ENCODE measurements at places on chromosomes 7 and 10. TPM values are rescaled to one million over a fixed set of nuclear protein-coding genes. Genes with fewer than 3 reads are reported as not detected.

The CFAP69 gene
- polyA plus RNA-seq = 1.9 TPM

The NUTM2A gene
- polyA plus RNA-seq = 3.5 TPM

The C10orf67 gene
- not detected for polyA plus RNA-seq

The ATP6V0E2 gene
- polyA plus RNA-seq = 6.6 TPM

The SPDYE2B gene
- polyA plus RNA-seq = 5.1 TPM

The POM121 gene
- polyA plus RNA-seq = 36.9 TPM

The PIP gene
- polyA plus RNA-seq = not detected

The MICALL2 gene
- polyA plus RNA-seq = 7.4 TPM

The GTPBP4 gene
- polyA plus RNA-seq = 44.6 TPM

The CALML5 gene
- polyA plus RNA-seq = 0.99 TPM

DNA sequence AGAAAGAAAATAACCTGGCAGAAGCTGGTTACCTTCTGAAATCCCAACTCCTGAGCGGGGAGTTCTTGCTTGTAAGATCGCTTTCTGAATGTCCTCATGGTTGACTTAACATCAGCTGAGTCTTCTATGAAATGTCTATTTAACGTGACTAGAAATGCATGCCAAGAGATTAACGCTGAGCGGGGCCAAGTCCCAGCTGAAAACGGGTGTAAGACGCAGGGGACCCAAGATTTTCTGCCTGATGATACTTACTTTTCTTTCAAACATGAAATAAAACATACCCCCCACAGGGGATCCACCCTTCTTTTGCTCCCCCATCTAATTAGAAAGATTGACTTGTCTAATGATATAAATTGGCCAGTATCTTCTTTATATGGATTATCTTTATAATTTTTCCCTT is 14.9 kb downstream of the OR9A2 start:
- DNase-seq = no peak

DNA sequence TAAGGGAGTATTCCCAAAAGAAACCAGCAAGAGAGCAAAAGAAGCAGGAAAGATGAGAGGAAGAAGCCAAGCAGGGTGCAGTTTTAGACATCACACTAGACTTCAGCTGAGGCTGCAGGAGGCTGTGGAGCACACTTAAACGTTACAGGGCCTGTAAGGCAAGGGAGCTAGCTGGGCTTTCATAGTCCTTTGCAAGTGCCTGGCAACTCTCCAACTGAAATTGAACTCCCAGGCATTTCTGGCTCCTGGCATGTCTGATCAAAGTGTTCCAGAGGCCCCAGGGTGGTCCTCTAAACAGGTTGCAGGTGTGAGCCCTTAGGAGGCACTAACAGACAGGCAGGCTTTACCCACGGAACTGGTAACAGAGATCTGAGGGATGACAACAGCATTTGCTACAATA is 750.2 kb downstream of the XPNPEP1 start:
- DNase-seq = no peak

GRCh38 chr10:775245-776075 is 86.0 kb upstream of the DIP2C start:
- DNase-seq = no peak

GRCh38 chr10:98308669-98309365 is 40.8 kb upstream of the LOXL4 start:
- no peak for DNase-seq

GRCh38 chr7:73919694-73920375 is 58.9 kb downstream of the TMEM270 start:
- no peak for DNase-seq

GRCh38 chr10:127145173-127145572 is 51.2 kb downstream of the INSYN2A start:
- no peak for DNase-seq

DNA sequence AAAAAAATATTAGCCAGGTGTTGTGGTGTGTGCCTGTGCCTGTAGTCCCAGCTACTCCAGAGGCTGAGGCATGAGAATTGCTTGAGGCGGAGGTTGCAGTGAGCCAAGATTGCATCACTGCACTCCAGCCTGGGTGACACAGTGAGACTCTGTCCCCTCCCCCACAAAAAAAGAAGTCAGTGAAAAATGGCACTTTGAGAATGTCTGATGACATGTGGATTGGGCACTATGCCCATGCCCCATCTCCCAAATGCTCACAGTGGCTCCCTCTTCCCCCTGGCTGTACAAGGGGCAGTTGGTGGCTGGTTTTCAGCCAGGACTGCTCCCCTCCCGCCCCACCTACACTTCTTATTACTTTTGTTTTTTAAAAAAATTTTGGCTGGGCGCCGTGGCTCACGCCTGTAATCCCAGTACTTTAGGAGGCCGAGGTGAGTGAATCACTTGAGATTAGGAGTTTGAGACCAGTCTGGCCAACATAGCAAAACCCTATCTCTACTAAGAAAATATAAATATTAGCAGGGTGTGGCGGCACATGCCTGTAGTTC is 26.1 kb downstream of the IL15RA start:
- no peak for DNase-seq

GRCh38 chr7:112799448-112800120 is 9.4 kb upstream of the TMEM168 start:
- no peak for DNase-seq

DNA sequence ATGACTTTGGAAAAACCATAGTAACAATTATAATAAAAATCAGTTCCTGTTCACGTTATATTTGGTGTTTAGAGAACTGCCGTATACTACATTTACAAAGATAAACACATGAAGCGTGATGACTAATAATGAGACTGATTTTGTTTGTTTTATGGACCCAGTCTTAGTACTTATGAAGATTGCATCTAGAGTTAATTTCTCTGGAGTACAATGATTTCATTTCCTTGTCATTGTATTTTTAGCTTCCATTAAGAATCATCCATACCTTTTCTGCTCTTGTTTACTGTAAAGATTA is 2.9 kb downstream of the RBM20 start:
- no peak for DNase-seq

DNA sequence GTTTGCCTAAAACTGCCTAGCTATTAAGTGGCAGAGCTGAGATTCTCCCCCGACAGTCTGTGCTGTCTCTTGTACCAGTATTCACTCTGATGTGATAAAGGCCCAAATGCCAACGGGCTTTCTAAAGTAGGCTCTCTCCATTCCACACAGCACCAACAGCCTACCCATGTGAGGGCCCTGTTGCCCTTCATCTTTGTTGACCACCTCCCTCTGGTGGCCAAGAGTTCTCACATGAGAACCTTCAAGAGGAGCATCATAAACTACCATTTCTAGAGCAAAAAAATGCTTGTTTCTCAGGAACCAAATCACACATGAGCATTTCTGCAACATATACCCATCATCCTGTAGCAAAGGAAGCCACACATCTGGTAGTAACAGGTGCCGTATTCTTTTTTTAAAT is 185.8 kb downstream of the GRM8 start:
- DNase-seq = no peak

GRCh38 chr7:272108-272615 is 17.8 kb upstream of the FOXL3 start:
- DNase-seq = no peak

- DNase-seq = no peak
Observed at GRCh38 chr10:112461029-112461887, 14.2 kb downstream of the VTI1A start.

- DNase-seq = no peak
Observed at GRCh38 chr7:24914465-24914859, 65.5 kb downstream of the OSBPL3 start.

DNA sequence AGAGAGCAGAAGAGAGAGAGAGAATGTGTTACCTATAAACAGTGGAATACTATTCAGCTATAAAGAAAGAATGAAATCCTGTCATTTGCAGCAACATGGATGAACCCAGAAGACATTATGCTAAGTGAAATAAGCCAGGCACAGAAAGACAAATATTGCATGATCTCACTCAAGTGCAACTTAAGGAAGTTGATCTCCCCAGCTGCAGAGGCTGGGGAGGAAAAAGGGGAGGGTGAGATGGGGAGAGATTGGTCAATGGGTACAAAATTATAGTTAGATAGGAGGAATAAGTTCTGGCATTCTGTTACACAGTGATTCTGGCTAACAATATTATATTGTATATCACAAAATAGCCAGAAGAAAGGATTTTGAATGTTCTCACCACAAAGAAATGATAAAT is 11.2 kb upstream of the JAZF1 start:
- no peak for DNase-seq

GRCh38 chr10:122861711-122862161 is 16.1 kb upstream of the CUZD1 start:
- DNase-seq = no peak

DNA sequence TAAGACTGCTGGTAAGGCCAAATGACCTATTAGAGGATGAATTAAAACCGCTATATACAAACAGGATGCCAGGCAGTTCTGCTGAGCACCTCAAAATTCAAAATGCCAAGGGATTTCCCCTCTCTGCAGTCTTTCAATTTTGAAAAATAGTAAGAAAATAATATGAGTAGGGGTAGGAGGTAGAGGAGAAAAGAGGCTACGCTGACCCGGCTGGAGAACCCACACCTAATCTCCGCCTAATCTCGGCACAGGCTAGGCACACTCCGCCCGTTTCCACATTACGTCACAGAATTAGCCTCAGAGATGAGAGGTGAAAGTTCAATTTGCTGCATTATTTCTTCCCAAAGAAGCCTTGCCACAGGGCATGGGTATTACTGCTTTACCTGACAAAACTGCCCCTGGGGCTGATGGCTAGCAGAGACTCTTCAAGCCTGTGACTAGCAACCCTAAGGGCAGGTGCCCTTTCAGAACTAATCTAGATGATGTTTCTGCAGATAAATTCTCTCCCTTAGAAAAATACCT is 21.3 kb upstream of the SPOCK2 start:
- no peak for DNase-seq

Data from hindlimb muscle (tissue), 1 donor.